ENCODE measurements at places on chromosomes 13 and 19.

- DNase-seq: no peak
Measured at GRCh38 chr19:17677002-17677401, 11.2 kb downstream of the UNC13A start.

DNA sequence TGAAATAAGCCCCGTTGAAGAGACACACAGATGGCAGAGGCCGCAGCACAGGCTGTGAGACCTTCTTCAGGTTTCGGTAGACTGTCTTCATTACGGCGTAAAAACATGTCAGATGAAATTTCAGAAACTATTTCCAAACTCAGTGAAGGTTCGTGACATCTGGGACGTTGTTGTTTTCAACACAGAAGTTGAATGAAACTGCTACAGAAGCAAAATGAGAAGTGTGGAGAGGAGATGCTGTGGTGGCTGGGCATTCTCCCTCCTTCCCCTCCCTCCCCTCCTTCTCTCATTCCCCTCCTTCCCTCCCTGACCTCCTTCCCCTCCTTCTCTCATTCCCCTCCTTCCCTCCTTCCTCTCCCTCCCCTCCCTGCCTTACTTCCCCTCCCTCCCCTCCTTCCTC lies 113.6 kb downstream of the ATP11A start:
- DNase-seq: peak; percentile 26

DNA sequence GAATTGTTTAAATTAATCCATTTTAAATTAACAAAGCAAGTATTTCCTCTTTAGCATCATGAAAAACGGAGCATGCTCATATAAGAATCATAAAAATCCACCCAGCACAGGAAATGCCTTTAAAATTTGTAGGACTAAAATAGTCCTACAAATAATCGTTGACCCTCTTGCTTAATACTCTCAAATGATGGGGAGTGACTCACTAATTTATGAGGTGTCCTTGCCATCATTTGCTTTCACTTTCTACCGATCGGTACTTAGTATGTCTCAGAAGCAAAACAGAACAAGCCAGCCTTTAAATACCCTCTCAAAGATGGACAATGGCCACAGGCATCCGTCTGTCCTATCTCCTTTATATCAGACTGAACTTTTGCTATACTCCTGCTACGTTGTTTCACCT lies 97.2 kb downstream of the SUCLA2 start:
- DNase-seq: no peak

GRCh38 chr19:3452171-3452941 lies 28.0 kb downstream of the SMIM24 start:
- DNase-seq: no peak

- DNase-seq: no peak
Measured at GRCh38 chr13:92609376-92609775, 617.2 kb upstream of the GPC6 start.

GRCh38 chr13:113207890-113208420 lies 514 bp downstream of the PCID2 start:
- DNase-seq: peak; percentile 48

- DNase-seq: no peak
Measured at GRCh38 chr13:113838711-113839201, 25.1 kb downstream of the GAS6 start.

- DNase-seq: no peak
Measured at GRCh38 chr19:6260912-6261650, 18.7 kb downstream of the MLLT1 start.

- no peak for DNase-seq
Measured at GRCh38 chr13:107866941-107867623, 348.3 kb downstream of the LIG4 start.

DNA sequence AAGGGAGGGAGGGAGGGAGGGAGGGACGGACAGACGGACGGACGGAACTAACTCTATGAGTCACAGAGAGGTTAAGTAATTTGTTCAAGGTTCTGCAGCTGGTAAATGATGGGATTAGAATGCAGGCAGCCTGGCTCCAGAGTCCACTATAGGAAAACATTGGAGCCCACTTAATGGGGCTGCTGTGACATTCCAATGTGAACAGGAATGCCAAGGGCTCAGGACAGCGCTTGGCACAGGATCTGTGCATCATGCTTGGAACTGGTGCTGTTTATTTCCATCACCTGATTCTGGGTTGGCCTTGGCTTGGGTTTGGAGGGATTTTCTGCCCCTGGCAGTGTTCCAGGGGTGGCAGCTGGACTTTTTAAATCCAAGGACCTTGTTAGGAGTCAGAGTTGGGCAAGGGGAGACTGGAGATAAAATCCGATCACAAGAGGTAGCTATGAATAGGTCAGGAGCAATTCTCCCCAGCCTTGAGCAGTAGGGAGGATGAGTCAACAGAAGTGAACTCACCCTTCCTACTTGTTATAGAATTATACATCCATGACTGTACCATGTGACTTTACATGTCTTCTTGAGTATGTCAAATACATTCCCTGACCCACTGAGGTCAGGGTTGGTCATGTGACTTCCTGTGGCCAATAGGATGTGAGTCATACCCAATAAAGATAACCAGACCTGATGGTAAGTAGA lies 7.8 kb upstream of the HIF3A start:
- DNase-seq: peak; percentile 52

DNA sequence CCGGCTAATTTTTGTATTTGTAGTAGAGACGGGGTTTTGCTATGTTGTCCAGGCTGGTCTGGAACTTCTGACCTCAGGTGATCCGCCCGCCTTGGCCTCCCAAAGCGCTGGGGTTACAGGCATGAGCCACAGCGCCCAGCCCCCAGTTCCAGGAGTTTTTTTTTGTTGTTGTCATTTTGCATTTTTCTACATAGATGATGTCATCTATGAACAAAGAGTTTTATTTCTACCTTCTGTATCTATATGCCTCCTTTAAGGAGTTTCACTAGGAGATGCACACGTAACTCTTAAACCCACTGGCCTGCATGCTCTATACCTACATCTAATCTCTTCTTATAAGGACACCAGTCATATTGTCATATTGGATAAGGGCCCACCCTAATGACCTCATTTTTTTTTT lies 4.8 kb downstream of the DHDH start:
- DNase-seq: no peak

DNA sequence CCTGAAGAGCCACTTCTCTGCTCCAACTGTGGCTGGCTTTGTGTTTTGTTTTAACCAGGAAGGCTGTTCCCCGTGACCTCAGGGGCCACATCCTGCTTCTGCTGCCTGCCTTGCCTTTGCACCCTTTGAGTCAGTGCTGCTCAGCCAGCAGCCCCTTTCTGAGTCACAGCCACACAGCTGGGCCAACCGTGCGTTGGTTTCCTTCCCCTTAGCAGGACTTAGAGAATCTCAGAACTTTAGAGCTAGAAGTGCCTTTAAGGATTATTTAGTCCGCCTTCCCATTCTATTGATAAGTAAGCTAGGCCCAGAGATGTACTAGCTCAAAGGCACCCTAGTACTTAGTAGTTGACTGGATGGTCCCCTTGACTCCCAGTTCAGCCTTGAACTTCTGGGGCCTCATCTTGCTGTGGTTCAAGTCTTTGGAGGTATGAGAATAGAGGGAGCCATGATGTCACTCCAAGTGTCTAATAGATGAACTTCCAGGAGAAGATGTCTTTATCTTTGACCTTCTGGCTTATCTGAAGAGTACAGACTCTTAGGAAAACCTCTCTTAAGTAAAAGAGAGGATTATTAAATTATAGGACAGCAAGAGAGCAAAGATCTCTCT lies 8.0 kb downstream of the RGCC start:
- DNase-seq: peak; percentile 94

DNA sequence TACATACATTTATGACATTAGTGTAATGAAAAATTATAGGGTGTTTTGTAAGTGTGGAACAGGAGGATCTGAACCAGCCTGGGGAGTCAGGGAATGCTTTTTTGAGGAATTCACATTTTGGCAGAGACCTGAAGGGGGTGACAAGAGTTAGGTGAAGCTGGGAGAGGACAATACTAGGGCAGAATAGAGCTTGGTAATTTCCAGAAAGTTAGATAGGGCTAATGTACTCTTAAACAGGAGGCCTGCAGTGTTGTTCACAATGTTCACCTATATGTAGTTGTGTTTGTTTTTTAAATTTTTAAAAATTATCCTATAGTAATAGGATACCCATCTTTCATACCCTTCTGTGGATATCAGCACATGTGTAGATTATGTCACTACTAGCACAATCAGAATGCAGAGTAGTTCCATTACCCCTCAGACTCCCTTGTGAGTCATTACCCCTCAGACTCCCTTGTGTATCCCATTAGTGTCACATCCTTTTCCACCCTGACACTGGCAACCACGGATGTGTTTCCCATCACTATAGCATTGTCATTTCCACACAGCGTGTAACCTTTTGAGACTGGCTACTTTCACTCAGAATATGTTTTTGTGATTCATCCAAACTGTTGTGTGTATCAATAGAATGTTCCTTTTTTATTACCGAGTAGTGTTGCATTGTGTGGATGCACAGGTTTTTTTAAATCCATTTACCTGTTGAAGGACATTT lies 43.1 kb downstream of the PCCA start:
- DNase-seq: peak; percentile 48

DNA sequence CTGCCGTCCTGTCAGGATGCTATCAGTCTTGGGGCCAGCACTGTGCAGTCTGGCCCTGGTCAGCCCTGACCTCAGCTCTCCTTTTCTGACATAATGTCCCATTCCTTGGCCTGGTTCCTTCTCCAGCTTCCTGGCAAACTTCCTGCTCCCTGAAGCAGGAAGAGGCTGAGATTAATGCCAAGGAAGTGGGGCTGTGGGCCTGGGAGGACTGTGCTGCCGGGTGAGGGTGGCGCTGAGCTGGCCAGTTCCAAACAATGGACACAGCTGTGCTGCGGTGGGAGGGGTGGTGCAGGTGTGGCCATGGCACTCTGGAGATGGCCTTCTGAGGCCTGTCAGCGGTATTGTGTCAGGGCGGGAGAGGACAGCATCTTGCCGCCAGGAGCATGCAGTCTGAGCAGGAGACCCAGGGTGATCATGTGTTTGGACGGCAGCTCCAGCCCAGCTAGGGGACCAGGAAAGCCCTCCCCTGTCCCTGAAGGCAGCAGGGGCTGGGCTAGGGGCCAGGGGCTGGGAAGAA lies 30.9 kb downstream of the TUBA3C start:
- DNase-seq: no peak

DNA sequence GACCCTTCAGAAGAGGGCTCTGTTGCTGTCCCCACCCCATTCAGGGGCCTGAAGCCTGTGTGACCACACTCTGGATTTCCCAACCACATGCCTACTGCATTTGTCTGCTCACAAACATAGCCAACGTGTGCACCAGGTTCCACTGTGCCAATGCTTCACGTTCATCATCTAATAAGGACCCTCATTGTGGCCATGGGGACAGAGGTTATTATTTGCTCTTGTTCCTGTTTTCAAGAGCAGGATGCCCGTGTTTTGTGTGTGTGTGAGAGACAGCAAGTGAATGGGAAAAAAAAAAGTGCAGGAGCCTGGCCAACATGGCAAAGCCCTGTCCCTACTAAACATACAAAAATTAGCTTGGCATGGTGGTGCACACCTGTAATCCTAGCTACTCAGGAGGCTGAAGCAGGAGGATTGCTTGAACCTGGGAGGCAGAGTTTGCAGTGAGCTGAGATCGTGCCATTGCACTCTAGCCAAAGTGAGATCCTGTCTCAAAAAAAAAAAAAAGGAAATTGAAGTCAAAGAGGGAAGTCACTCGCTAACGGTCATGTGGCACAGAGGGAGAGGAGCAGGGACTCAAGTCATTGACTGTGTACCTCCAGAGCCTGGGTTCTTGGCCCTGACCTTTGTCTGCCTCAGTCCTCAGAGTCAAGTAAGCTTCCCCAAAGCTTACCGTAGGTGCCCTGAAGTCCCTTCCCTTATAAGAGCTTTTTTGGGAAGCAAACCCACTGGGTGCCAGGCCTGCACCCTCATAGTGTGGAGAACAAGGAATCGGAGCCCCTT lies 6.9 kb downstream of the B3GNT8 start:
- peak; percentile 93 for DNase-seq

GRCh38 chr19:36092566-36092965 lies 18.4 kb upstream of the OVOL3 start:
- no peak for DNase-seq

- DNase-seq: no peak
Measured at GRCh38 chr13:40197936-40198595, 468.4 kb downstream of the FOXO1 start.

GRCh38 chr19:879711-880438 lies 13.1 kb downstream of the MED16 start:
- no peak for DNase-seq

DNA sequence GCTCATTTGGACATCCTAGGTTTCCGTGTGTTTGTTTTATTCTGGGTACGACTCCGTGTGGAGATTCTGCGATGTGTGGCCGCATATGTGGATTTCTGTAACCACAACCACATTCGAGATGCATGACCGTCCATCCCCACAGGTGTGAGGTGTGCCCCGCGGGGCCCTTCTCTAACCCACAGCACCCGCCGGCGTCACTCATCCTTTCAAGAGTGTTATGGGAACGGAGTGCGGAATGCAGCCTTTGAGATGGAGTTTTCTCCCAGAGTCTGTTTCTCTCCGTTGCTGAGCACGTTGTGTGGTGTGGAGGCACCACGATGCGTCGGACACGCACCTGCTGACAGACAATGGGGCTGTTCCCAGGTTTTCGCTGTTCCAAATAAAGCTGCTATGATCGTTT lies 40.0 kb downstream of the C13orf46 start:
- no peak for DNase-seq

- DNase-seq: no peak
Measured at GRCh38 chr13:23941211-23941610, 43.9 kb upstream of the C1QTNF9B start.

DNA sequence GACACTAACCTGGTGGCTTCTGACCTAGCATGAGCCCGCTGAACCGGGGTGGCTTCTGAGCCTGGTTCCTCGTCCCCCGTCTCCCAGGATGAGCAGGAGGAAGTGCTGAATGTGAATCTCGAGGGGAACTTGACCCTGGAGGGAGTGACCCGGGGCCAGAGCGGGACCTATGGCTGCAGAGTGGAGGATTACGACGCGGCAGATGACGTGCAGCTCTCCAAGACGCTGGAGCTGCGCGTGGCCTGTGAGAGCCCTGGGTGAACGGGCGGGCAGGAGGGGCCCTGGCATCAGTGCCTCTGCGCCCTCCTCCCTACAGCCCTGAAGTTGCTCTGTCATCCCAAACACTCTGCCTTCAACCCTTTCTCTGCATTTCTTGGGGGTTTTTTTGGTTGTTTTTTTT lies 5.6 kb downstream of the BCAM start:
- no peak for DNase-seq

GRCh38 chr19:1097810-1098176 lies 2.6 kb upstream of the POLR2E start:
- no peak for DNase-seq

DNA sequence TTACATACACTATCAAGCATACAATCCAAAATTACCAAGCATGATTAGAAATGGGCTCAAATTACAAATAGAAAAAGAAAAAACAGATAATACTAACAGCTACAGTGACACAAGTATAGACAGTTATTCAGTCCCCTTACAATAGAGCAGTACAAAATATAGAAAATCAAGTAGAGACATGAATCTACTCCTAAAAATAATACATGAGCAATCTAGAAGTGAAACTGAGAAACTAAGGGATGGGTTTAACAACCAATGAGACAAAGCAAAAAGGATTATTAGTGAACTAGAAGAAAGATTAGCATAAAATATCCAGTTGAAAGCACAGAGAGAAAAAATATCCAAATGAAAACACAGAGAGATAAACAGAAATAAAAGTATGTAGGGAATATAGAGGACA lies 426.7 kb downstream of the TBC1D4 start:
- DNase-seq: no peak

- DNase-seq: no peak
Measured at GRCh38 chr13:18943273-18943672, 238.4 kb downstream of the TUBA3C start.

All from suppressor macrophage (primary cell).